NCI-H1436 (cell line): ENCODE measurements at places on chromosomes 4 and X.

DNA sequence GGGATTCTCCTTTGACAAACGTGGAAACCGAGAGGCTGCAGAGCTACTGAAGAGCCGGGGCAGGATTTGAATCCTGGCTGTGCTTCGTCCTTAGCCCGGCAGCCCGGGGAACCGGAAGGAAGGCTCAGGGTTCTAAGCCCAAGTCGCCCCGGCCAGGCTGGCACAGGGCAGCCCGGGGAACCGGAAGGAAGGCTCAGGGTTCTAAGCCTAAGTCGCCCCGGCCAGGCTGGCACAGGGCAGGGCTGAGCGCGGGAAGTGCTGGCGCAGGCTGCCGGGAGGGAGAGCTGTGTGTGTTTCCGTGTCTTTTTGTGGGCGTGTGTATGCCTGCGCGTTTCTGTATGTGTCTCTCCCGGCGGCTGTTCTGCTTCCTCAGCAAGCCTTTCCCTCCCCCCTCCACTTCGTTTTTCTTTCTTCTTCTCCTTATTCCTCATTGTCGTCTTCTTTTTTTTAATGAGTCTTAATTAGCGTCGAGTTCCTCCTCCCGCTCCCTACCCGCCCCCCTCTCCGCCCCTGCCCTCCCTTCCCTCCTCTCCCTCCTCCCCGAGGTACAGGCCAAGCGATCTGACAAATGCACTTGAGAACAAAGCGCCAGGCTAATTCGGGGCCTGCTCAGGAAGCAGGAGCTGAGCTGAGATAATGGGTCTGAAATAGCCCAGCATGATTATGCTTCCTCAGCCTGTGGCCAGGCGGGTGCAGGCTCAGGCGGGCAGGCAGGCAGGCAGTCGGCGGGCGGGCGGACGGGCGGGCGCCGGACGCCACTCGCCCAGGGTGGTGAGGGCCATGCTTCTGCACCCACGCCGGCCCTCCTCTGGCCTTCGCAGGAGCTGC is 65.9 kb downstream of the EFNB1 start:
- DNase-seq, result peak; percentile 85

- no peak for DNase-seq
Observed at GRCh38 chr4:100294356-100294755, 104.1 kb upstream of the DDIT4L start.

GRCh38 chr4:53267026-53267425 is 98.8 kb downstream of the SCFD2 start:
- DNase-seq, result no peak

DNA sequence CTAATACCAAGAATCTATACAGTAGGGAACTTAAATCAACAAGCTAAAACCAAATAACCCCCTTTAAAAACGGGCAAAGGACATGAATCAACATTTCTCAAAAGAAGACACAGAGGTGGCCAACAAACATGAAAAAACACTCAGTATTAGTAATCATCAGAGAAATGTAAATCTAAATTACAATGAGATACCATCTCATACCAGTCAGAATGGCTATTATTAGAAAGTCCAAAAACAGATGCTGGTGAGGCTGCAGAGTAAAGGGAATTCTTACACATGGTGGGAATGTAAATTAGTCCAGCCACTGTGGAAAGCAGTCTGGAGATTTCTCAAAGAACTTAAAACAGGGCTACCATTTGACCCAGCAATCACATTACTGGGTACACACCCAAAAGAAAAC is 167.8 kb downstream of the PACRGL start:
- DNase-seq, result no peak

DNA sequence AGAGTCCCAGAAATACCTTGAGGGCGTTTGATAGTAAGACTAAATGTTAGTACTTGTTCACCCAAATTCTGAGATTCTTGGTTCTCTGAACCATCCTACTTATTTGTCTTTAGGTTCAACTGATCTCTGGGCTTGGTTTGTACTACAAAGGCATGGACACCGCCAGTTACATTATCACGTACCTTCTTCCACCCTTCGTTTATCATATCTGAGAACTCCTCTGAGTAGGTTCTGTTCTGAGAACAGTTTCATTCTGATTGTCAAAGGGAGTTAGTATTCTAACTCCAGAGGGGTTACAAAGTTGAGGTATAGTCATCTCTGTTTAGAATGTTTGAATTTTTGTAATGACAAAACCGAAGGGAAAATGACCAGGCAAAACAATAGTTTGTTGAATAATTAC is 19.3 kb downstream of the ZFX start:
- DNase-seq, result no peak

GRCh38 chrX:114058988-114059418 is 524.9 kb upstream of the HTR2C start:
- DNase-seq, result no peak

GRCh38 chrX:65596270-65597034 is 61.9 kb upstream of the LAS1L start:
- no peak for DNase-seq

GRCh38 chr4:39255266-39255665 is 72.9 kb downstream of the WDR19 start:
- DNase-seq, result no peak

DNA sequence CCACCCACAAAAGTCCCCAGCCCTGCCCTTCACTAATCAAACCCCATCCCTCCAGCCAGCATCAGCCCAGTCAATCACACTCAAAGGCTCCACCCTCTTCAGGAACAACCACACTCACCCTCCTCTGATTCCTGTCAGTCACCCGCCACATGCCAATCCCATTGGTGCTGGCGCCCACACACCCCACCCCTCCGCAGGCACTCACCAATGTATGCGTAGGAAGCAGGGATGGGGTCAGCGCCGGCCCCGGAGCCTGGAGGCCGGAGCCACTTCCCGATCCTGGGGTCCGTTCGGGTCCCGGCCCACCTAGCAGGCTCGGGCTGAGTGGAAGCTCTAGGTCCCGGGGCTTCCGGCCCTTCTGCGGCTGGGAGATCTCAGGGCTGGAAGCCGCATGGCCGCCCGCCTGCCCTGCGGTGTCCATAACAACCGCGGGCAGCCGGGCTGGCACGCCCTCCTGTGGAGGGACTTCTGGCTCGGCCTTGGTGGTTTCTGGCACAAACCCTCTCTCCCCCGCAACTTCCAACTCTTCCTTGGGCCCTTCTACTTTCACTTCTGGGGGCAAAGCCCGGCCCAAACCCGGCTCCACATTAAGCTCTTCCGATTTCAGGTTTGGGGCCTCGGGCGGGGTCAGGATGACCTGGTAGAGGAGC is 7.9 kb upstream of the CFP start:
- DNase-seq, result no peak

DNA sequence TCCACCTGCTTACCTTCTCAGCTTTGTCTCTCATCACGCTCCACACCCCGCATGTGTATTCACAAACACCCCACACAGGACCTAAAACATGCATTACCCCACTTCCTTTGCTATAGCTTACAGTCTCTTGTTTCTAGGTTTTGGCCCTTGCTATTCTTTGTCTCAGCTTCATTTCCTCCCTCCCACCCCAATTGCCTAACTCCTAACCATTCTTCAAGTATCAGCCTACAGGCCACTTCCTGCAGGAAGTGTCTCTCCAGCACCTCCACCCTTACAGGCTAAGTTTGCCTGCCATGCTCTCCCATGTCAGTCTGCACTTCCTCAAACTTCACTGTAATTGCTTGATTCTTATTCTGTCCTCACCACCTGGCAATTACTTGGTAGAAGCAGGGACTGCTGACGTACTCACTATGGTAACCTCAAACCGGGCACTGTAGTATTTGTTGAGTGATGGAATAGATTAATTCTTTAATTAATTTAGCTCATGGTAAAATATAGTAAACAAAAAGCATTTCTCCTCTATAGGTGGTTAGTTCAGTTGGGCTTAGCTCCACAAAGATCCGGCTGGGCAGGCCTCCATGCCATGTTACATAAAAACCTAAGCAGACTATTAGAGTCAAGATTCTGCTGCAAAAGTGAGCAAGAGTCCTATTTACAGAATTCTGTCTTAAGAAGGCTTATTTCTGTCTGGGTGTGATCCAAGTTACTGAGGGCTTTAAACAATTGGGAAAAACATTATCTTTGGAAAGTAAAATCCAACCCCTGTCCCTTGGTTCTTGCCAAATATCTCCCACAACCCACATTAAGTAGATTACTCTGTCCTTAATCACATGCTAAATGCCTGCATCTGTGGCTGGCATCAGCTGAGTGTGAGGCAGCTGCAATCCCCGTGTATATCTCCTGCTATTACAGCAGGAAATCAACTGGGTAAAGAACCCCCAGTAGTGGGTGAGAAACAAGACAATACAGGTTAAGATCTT is 124.7 kb upstream of the CPEB2 start:
- DNase-seq, result no peak

GRCh38 chr4:108965016-108965415 is 202.2 kb upstream of the ETNPPL start:
- no peak for DNase-seq

DNA sequence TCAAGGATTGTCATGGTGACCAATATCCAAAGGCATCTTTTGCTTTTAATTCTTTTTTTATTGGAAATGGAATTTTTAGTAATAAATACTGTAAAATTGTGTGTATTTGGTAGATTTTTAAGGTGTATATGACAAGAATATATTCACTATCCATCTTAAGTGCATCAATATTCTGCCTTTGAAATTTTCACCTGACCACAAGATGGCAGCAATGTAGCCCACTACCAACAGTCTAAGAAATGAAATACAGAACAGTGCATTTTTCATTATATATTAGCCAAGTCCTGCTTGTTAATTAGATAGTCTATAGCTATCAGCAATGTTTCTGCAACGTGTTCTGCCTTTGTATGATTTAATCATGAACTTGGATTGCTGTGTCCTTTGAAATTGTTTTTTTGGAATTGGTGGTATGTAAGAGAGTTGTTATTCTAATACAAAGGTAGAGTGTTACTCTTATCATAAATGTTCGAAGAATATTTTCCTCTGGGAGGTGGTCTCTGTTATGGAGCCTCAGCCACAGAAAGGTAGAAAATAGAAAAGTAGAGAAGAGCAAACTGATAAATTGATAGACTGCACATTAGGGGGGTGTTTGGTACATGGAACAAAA is 38.2 kb downstream of the HPGDS start:
- DNase-seq, result no peak

- no peak for DNase-seq
Observed at GRCh38 chr4:167897116-167897515, 195.2 kb upstream of the ANXA10 start.

- DNase-seq, result no peak
Observed at GRCh38 chr4:187715466-187715865, 280.1 kb upstream of the ZFP42 start.

GRCh38 chrX:124234348-124234747 is 98.1 kb upstream of the TEX13D start:
- no peak for DNase-seq

GRCh38 chr4:41757521-41758156 is 9.1 kb upstream of the PHOX2B start:
- DNase-seq, result no peak

DNA sequence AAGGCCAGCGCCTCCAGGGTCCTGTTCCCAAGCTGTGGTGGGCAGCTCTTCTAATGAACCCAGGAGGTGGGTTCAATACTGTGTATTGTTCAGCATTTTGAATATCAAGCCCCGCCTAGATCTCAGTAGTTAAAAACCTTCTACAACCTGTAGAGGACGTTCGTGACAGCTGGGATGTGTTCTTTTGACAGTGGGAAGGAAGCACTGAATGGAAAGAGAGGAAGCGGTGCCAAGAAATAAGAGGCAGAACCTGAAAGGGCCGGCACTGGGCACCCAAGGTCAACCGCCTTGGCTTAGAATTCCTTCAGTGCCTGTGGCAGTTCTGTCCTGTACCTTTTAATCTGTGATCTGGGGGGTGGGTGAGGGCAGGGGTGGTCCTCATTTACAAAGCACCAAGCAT is 73.1 kb downstream of the CC2D2A start:
- DNase-seq, result no peak

GRCh38 chrX:141632124-141632523 is 42.6 kb downstream of the SPANXA2 start:
- no peak for DNase-seq

- no peak for DNase-seq
Observed at GRCh38 chrX:73127700-73128241, 48.5 kb upstream of the PABPC1L2A start.

DNA sequence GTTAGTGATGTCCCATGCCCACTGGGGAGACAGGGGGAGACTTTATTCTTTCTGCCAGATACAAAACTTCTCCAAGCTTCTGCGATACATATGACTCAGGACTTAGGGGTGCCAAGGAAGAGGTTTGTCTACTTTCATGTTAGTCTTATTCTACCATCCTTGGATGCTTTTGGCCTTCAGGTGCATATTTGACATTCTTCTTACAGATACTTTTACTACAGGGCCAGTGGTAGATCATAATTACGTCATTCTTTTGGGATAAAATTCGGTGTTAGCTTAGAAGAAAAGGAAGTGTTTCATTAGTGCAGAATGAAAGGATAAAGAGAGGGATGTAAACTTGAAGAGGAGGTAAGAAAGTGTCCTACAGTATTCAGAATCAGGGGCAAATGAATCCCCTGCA is 245.2 kb downstream of the THOC2 start:
- no peak for DNase-seq

DNA sequence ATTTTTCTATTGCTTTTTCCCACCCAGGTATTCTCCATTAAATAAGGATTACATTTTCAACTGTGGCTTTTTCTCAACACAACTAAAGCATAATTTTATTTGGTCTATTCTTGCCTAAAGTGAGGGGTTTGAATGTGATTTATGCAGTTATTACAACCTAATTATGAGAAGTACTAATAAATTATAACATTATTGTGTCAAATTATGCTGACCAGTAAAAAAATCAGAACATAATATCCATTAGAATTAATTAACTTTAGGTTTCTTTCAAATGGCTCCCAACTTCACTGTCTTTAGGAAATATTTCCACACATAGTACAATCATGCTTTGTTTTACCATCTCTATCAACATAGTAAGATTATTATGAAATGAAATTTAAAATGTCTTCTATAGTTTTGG is 1293.9 kb downstream of the FSTL5 start:
- DNase-seq, result no peak

DNA sequence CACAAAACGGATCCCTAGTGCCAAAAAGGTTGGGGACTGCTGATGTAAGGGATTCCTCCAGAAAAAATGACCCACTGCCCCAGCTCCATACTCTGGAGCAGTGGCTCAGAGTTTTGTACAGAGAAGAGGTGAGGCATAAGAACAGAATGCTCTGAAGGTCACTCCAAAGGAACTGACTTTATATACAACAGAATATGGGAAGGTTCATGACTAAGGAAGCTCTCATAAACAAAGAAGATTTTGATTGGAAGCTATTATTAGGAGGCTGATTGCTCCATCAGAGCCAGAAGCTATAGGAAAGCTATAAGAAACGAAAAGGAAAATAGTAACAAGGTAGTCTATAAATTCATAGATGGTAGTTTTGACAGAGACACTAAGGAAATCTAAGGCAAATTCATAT is 203.1 kb downstream of the SLC7A11 start:
- DNase-seq, result no peak
